ENCODE measurements at places on chromosomes 5 and 9.

GRCh38 chr9:126151686-126152134, 174.9 kb upstream of the MVB12B start:
- no peak for DNase-seq

GRCh38 chr5:149423049-149423793, 44.1 kb upstream of the IL17B start:
- DNase-seq: no peak

DNA sequence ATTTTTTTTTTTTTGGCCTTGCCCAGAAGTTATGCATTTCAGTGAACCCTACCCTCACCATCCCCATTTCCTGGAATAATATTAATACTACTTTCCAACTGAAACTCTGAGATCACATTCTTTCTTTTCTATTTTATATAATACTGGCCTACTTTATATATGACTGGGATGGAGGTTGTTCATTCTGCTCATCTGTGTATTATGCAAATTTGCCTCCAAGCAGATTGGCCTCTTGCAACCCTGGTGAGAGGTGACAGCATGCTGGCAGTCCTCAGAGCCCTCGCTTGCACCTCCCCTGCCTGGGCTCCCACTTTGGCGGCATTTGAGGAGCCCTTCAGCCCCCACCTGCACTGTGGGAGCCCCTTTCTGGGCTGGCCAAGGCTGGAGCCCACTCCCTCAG, 35.4 kb downstream of the CDKN2A start:
- DNase-seq: no peak

GRCh38 chr9:87201351-87201751, 254.0 kb upstream of the GAS1 start:
- DNase-seq: no peak

- DNase-seq: no peak
Measured at GRCh38 chr5:174356536-174356935, 311.0 kb downstream of the NSG2 start.

- no peak for DNase-seq
Measured at GRCh38 chr5:62259699-62260250, 46.2 kb upstream of the KIF2A start.
